Stimulated activated CD8-positive, alpha-beta memory T cell treated with anti-CD3 and anti-CD28 coated beads, Interleukin-4, amount 100 ng/mL, for 1 hour (primary cell): ENCODE measurements at places on chromosomes 5 and 9.

GRCh38 chr5:151926188-151926587 lies 1.5 kb upstream of the GLRA1 start:
- no peak for DNase-seq

- no peak for DNase-seq
These were observed 102.2 kb upstream of the MOCS2 start for GRCh38 chr5:53211799-53212198.

- no peak for DNase-seq
These were observed 380.8 kb downstream of the EBF1 start for GRCh38 chr5:158718738-158719505.

DNA sequence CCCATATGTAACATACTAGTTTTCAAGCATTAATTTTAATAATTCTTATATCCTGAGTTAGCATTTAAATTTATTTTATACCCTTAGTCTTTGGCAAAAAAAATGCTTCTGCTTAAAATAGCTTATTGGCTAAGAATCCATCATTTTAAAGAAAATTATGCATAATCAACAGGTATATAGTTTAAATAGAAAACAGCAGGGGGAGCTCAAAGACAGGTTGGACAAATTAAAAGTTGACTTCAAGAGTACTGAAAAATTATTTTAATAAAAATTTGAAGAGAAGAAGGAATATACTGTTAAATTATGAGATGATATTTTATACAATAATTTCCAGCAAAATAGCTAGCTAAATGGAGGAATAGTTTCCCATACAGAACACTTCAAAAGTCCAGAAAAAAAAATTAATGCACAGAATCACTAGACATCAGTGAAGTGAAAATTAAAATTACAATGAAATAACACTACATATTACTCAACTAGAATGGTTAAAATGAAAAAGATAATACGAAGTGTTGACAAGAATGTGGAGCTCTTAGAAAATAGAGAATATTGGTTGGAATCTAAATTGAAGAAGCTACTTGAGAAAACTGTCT lies 387.1 kb downstream of the PDE4D start:
- no peak for DNase-seq

- no peak for DNase-seq
These were observed 62.8 kb downstream of the DCP2 start for GRCh38 chr5:113039229-113039933.

GRCh38 chr9:108994695-108995094 lies 18.6 kb downstream of the CTNNAL1 start:
- no peak for DNase-seq

DNA sequence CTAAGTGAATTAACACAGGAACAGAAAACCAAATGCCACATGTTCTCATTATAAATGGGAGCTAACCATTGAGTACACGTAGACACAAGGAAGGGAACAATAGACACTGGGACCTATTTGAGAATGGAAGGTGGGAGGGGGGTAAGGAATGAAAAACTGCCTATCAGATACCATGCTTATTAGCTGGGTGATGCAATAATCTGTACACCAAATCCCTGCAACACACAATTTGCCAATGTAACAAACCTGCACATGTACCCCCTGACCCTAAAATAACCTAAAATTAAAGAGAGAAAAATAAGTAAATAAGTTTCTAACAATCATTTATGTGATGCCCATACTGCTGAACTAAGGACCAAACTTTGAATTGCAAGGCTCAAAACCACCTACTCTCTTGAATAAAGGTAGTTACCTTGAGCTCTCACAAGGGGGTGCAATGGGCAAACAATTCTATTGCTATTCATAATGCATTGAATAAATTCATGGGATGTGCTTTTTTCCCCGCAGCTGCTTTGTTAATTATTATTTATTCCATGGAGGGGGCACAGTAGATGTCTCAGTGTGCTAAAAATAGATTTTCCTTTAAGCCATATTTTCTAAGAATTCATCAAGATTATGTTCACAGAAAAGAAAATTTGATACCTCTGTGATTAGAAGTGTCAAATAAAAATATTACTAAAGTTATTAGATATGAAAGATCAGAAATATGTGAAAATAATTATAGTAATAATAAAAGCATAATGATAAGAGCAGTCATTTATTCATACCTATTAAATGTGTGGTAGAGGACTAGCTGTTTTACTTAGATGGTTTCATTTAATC lies 76.2 kb upstream of the PTPN3 start:
- no peak for DNase-seq

GRCh38 chr9:94985649-94986048 lies 259.1 kb downstream of the AOPEP start:
- DNase-seq: no peak

DNA sequence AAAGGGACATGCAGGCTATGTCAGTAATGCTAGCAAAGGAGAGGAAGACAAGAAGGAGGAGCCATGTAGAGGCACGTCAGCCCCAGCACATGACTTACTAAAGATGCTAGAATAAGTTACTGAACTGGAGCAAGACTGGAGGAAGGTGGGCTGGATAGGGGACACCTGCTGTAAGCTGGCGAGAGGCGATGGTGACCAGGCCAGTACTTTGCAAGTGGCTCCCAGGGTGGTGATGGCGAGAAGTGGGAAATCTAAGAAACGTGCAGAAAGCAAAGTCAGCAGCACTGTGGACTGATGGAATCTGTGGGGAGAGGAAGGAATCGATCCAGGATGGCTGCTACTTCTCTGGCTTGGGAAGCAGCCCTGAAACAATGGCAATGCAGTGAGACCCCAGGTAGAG lies 617.1 kb upstream of the ADAMTS16 start:
- no peak for DNase-seq

DNA sequence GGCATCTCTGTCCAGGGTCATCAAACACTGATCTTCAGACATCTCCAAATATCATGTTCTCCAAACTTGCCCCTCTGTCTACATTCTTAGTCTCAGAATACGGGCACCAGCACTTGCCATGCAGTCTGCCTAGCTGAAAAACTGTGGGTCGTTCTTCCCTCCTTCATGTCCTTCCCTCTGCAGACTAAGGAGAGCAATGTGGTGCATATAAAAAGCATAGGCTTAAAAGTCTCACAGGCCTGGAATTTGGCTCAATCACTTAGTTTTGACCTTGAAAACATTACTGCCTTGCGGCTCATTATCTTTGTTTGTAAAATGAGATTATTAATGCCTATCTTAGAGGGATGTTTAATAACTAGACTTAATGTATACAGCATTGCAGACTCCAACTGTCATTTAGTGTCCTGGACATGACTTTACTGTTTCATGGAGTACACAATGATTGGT lies 362.8 kb downstream of the NPR3 start:
- no peak for DNase-seq

- no peak for DNase-seq
These were observed 113.2 kb downstream of the PALM2AKAP2 start for GRCh38 chr9:109893241-109893640.

DNA sequence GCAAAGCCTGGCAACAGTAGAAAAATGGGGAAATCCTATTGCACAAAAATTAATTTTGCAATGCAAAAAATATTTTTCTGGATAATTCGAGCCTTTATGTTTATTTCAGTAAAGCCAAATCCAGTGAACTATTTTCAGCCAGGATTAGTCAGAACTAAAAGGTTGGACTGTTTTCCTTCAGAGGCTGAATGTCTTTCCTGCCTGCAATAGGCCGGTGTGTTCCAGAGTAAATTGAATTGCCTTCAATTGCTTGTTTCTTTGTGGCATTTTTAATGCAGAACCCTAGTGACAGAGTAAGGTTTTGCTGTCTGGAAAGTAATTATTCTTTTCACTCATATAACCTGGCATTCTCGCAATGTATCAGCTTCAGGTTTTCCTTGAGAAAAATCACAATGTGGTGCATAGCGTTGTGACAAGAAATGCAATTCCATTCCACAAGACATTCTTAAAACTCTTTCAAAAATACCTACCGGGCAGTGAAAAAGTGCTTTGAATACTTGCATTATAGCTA lies 183.7 kb downstream of the GLIS3 start:
- no peak for DNase-seq
